ENCODE measurements at places on chromosomes 5 and 9. TPM values are rescaled to one million over a fixed set of nuclear protein-coding genes. Genes with fewer than 3 reads are reported as not detected.

DNA sequence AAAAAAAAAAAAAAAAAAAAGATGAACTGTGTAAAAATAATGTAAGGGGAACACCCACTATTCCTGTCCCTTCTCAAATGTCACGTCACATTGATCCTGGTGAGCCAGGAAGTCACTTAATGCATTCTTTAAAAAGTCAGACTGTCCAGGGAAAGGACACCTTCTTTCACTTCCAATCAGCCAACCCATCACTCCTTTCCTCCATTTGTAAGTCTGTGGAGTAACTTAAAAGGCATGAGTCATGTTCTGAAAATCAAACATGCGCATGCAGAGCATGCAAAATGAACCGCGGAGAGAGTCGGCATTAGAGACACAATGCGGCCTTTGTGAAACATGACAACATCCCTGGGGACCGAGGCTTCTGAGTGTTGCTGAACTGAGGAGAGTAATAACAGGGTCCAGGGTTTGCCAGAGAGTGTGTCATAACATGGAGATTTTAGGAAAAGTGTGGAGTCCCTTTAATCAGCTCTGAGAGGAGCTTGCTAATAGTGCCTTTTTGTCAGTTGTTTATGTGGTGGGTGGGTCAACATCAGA is 77.6 kb upstream of the SEMA6A start:
- DNase-seq: peak; percentile 94

GRCh38 chr5:181127907-181128626 is 2.9 kb downstream of the OR2V1 start:
- no peak for DNase-seq

GRCh38 chr9:73595036-73595545 is 443.4 kb downstream of the ANXA1 start:
- DNase-seq: no peak

DNA sequence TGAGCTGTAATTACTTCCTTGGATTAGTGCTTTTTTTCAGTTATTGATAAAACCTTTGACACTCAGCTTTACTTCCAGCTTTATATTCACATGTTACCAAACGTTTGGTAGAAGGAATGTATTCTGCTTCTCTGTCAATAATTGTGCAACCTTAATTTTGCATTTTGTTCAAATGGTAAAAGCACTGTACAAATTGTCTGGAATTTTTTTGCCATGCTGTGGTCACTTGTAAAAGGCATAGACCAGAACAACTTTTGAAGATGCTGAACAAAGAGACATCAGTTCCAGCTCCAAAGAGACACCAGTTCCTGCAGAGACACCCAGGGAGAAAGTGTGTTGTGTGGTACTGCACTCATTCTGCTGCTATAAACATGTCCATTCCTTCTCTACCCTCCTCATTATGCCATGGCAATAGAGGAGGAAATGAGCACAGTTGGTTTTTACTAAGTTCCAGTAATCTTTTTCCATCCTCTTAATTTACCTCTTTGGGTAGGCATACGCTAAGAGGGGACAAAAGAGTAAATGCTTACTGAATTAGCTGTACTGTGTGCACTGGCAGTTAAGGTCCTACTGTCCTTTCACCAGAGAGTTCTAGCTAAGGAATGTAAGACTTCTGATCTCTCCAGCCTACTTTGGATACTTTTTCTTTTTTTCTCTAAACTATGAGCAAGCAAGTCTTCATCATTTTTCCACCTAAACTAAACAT is 387.4 kb downstream of the FGF10 start:
- no peak for DNase-seq

DNA sequence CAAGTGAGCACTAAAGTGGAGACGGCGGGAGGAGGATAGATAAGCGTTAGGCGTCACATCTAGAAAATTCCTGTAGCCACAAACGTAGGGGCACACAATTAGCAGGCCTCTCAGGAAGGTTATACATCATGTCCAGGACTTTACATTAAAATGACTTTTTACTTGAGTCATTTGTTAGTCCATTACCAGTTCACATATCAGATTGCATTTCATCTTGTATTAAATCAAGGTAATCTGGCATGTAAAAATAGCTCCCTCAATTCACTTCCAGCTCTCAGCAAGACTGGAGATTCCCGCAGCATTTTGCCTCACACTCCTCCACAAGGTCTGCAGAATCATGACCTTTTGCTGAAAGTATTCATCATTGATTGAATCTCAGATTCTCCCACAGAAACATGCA is 118.8 kb downstream of the PRDM6 start:
- DNase-seq: no peak

- DNase-seq: peak; percentile 36
Observed at GRCh38 chr5:52893105-52893504, 96.0 kb upstream of the ITGA2 start.

- no peak for DNase-seq
Observed at GRCh38 chr5:145245354-145245753, 589.8 kb downstream of the PRELID2 start.

- DNase-seq: no peak
Observed at GRCh38 chr5:138807182-138807581, 54.0 kb downstream of the CTNNA1 start.

- peak; percentile 42 for DNase-seq
Observed at GRCh38 chr9:134670042-134670525, 28.5 kb downstream of the COL5A1 start.

- no peak for DNase-seq
Observed at GRCh38 chr9:126722922-126723806, 81.7 kb upstream of the ZBTB43 start.

Gene MEIKIN
- total RNA-seq: not detected

Gene HMHB1
- not detected for total RNA-seq

Data from mammary epithelial cell (primary cell).